ENCODE measurements at places on chromosomes 16 and 17.

DNA sequence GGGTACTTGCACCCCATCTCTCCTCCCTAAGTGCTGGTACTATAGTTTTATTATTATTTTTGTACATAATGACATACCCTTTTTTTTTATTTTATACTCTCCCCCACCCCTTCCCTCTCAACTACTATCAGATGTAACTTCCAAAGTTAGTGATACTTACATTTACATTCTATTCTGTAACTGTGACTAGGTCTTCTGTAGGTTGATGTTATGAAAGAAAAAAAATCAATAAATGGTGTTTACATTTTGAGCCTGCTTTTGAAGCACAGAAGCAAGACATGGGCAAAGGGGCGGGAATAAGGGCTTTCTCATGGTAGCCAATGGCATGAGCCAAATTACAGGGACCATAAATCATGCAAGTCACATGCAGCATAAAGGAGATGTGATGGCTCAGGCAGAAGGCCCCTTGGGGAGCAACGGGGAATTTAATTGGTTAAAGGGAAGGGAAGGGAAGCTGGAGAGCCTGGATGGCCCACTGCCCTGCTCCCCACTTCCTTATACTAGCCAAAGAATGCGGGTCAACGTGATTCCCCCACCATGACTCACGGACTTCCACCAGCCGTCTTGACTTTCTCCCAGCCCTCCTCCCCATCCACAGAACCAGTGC, 2.4 kb upstream of the ACSF2 start:
- DNase-seq, result no peak

- no peak for DNase-seq
Measured at GRCh38 chr16:86037999-86038925, 139.3 kb downstream of the IRF8 start.

DNA sequence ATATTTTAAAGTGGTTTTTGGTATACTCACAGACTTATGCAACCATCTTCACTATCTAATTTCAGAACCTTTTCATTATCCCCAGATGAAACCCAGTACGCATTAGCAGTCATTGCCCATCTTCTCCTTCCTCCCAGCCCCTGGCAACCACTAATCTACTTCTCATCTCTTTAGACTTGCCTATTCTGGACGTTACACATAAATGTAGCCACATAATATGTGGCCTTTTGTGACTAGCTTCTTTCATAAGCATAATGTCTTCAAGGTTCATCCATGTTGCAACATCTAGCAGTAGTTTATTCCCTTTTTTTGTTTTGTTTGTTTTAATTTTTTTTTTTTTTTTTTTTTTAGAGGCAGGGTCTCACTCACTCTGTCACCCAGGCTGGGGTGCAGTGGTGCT, 28.5 kb upstream of the C17orf107 start:
- DNase-seq, result no peak

DNA sequence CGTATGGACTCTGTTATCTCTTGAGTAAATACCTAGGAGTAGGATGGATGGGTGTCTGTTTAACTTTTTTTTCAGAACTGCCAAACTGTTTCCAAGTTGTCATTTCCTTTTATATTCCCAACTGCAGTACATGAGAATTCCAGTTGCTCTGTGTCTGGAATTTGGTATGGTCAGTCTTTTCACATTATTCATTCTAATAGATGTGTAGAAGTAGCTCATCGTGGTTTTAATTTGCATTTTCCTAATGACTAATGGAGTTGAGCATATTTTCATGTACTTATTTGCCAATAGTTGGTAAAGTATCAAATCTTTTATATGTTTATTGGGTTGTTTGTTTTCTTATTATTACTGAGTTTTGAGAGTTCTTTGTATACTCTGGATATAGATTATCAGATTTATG, 27.0 kb downstream of the MRTFB start:
- no peak for DNase-seq

DNA sequence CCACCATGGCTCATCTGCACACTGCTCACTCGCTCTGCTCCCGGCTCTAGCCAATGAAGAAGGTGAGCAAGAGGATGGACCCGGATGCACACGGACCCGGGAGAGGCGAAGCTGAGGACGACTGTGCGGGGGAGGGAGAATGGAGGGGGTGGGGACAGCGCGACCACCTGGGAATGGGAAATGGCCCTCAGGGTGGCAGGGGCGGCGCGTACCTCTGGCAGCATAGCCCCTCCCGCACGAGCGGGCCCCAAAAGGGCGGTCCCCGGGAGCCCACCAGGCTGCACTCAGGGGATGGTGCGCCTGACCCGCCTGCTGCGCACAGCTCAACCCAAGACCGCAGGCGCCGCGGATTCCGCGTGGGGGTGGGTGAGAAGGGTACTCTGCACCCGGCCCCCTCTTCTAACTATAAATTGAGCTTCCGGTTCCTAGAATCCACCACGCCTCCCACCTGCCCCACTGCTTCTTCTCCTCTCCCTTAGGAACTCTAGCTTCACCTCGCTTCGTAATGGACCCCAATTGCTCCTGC, 6.1 kb downstream of the MT1H start:
- DNase-seq, result no peak

DNA sequence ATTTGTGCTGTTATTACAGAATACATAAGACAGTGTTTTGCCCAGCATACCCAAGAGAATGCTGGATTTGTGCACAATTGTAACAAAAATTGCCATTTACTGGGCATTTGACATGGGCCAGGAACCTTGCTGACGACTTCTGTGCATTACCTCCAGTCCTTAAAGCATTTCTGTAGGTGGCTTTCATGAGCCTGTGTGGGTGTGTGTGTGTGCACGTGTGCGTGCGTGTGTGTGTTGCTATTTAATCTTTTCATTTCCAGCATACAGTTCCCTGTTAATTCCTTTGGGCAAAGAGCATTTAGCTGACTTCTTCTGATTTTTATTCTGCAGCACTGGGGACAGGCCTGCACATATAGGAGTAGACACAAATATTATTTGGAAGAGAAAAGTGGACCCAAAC, 134.4 kb downstream of the CYLD start:
- DNase-seq, result no peak
